Amniotic stem cell (primary cell): ENCODE measurements at places on chromosomes 1 and 21.
A peak's percentile ranks its signal among the peaks of the same experiment; 100 is the strongest.

- no peak for DNase-seq
These were observed 1.0 kb upstream of the NIBAN1 start for GRCh38 chr1:184975208-184975870.

DNA sequence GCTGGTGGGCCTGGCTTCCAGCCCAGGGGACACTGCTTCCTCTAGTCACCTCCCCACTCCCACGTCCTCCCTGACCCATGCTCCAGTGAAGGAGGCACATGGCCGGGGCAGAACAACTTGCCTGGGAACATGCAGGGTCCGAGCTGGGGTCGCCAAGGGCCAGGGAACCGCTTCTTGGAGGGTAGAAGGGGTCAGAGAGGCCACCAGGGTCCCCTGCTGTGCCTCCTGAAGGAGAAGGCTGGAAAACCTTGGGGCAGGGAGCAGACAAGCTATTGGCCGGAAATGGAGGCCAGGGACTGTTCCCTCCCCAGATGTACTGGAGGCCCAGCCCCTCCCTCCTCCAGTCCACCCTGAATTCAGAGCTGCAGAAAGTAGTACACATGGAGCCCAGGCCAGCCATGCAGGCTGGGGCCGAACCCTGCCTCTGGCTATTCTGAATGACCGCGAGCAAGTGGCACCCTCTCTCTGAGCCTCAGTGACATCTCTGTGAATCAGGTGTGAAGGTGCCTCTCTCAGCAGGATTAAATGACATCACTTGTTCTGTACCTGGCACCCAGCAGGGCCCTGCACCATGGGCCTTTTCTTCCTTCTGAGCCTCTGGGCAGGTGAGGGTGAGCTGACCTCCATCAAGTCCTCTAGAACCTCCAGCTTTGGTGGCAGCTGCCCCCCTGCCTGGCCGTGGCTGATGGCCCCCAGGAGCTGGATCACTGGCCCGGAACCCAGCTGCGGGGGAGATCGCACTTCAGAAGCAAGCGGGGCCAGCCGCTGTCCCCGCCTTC is 15.7 kb downstream of the SPOCD1 start:
- DNase-seq: no peak

- no peak for DNase-seq
These were observed 153.1 kb upstream of the RAB4A start for GRCh38 chr1:229117664-229118300.

GRCh38 chr1:241985787-241986186 is 13.1 kb downstream of the MAP1LC3C start:
- DNase-seq: peak; percentile 30

DNA sequence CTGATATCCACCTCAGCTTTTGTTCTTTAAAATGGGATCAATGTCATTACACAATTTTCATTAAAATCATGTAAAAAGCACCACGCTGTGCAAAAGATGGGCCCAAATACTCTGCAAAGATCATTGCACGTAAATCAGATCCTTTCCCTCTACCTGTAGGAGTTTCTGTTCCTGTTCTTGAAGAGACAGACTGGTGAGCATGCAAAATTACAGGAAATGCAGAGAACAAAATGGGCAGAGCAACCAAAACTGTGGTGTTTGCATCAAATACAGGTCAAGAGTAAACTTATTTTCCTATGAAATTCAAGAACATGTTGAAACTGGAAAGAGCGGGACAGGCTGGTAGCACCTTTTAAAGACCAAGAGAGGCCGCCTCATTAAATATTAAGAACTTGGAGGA is 294.9 kb upstream of the ADGRL2 start:
- DNase-seq: no peak

- no peak for DNase-seq
These were observed 16.6 kb downstream of the DNAJC16 start for GRCh38 chr1:15543251-15543588.

- DNase-seq: peak; percentile 16
These were observed 6.4 kb downstream of the ADARB1 start for GRCh38 chr21:45080639-45081414.

GRCh38 chr1:40641601-40642242 is 23.8 kb downstream of the RIMS3 start:
- no peak for DNase-seq

DNA sequence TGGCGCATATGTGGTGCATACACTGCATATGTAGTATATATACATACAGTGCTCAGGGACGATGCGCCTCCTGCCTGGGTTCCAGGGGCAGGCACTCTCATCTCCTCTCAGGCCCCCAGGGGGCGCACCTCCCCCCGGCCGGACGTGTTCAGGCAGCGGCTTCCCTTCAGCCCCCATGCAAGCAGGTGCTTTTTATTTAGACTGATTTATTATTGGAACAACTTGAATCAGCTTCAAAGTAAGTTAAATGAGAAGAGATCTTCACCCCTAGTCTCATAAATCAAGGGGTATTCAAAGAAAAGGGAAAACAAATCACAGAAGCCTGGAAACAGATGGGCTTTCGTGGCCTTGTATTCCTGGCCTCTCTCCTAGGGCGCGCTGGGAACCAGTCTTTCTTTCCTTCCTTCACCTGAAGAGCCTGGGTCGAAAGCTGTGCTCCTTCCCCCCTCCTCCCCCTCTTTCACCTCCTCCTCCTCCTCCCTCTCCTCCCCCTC is 64.6 kb downstream of the UBIAD1 start:
- DNase-seq: no peak

DNA sequence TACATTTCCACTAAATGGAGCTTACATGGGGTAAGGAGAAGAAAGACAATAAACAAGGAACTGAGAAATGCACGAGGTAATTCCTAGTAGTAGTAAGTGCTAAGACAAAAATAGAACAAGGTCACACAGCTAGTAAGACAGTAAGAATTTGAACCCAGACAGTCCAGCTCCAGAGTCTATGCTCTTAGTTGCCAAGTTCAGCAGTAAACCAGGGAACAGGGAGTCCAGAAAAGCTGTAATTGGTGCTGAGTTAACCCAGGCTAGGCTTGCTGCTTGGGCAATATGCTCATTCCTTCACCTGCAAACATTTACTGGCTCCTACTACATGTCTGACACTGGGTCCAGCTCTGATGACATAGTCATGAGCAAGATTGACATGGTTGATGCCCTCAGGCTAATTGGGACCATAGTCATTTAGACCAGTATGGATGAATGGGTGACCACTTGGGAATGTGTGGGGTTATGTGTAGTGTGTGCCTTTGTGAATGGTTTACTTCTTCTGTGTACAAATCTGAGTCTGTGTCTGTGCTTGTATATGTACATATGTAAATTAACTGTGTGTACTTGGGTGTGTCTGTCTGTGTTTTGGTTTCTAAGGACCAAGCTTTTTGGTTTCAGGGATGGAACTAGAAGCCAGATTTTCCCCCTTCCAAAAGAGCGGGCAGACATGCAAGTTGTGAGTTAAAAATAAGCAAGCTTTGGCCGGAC is 2.0 kb downstream of the GPX7 start:
- no peak for DNase-seq

DNA sequence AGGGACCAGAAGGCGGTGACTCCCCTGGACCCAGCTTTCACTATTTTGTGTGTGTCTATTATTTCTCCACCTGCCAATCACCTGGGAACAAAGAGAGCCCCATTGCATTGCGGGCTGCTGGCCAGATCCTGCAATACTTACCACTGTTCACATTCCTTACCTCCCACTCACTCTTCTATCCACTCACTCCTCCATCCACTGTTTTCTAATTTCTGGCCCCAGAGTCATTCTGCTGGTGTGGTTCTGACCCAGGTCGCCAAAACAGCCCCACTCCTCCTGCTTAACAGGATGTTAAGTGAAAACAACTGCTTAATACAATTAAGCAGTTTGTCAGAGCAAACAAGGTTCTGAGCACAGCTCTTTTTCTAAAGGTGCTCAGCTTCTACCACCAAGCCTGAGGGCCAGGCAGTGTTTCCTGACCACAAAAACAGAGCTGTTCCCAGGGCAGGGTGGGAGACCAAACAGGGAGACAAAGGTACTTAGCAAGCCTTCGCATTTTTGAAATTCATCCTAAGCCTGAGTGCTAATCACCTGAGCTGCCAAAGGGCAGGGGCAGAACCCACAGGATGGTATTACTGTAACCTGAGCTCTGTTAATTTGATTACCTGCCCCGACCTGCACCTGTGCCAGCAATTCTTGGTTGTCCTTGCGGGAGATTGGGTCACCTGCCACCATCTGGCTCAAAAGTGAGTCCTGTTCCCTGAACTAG is 38.5 kb upstream of the EFCAB14 start:
- no peak for DNase-seq

GRCh38 chr1:28058168-28058567 is 30.2 kb downstream of the EYA3 start:
- DNase-seq: no peak

DNA sequence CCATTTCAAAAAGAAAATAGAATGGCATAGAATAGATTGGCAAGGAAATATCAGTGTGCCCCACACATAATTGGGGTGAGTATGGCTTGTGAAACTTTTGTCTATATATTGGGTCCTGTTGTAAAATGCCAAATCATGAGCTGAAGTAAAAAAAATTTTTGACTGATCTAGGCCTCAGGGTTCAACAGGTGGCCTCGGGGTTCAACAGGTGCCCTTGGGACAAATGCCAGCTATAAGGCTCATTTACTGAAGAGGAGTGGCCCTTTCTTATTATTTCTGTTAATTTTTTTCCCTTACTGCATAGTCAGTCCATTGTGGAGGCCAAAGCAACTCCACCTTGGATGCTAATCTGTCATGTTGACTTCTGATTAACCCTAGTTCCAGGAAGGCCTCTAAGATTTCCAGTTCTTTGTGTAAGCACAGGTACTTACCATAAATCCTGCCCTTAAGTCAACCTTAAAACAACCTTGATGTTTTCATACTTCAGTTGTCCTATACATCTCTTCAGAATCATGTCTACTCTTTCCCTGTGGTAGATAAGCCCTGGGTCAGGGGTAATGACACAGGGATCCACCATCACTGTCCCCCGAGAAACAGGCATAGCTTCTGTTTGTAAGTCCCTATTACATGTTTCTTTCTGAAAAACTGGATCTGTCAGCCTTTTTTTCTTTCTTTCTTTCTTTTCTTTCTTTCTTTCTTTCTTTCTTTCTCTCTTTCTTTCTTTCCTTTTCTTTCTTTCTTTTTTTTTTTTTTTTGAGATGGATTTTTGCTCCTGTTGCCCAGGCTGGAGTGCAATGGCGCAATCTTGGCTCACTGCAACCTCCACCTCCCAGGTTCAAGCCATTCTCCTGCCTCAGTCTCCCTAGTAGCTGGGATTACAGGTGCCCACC is 16.6 kb upstream of the KDF1 start:
- no peak for DNase-seq
